ENCODE measurements at places on chromosomes 2 and 18. TPM values are rescaled to one million over a fixed set of nuclear protein-coding genes. Genes with fewer than 3 reads are reported as not detected.

- no peak for DNase-seq
Observed at GRCh38 chr2:239829326-239829725, 195.8 kb downstream of the NDUFA10 start.

Gene TMEM200C
- total RNA-seq: 0.55 TPM

Gene SPR
- total RNA-seq: 19.9 TPM

GRCh38 chr2:59302683-59303082 lies 1061.6 kb upstream of the FANCL start:
- DNase-seq: no peak

Gene ARHGEF4
- total RNA-seq: 133 TPM

Gene GALNT3
- 16.7 TPM for total RNA-seq

- no peak for DNase-seq
Observed at GRCh38 chr2:189583227-189584198, 2.9 kb upstream of the SLC40A1 start.

- no peak for DNase-seq
Observed at GRCh38 chr2:112480530-112481049, 1.4 kb upstream of the TTL start.

GRCh38 chr2:97546711-97547110 lies 43.0 kb downstream of the ANKRD36B start:
- DNase-seq: no peak

Gene KIF5C
- 1.3 TPM for total RNA-seq

DNA sequence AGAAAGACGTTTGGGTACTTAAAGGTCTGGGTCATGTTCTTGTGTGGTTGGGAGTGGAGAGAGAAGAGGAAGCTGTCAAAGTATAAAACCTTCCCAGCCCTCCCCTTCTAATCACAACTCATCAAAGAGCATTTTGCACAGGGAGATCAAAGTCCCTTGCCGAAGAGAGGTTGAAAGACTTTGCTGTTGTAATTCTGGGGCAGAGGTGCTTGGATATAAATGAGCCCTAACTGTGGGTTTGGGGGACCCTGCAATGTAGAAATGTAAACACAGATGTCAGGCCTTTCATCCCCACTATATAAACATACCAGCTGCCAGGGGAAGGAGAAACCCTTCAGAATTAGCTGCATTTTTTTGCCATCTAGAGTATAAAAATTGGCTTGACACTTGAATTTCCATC lies 182.1 kb downstream of the ETAA1 start:
- no peak for DNase-seq

GRCh38 chr2:96114546-96114902 lies 1.8 kb downstream of the ADRA2B start:
- DNase-seq: no peak

Gene IL18R1
- total RNA-seq: 2.0 TPM

Gene REEP1
- 0.04 TPM for total RNA-seq

DNA sequence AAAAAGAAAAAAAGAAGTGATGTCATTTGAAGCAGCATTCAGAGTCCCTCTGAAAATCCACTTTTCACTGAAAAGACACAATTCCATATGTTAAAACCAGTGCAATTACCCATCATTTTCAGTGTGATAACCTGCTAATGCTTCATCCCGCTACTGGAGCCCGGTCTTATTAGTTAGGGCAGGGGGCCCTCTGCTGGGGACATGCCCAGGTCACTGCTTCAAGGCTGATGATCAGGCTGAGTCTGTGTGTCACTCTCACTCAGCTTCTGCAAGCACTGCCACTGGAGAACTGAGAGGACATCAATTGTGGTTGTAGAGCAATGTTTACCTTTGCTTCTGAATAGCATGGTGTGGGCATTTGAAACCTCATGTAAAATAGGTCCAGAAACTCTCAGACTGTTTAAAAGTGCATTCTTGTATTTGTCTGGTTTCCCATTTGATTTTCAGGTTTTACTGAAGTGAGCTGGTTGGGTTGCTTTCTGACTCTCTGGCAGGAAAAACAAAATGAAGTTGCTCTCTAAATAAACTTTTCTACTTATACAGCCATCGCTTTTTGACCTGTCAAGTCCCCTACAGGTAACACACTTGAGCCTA lies 49.2 kb upstream of the NXPH2 start:
- DNase-seq: no peak

Gene GRB14
- 0.13 TPM for total RNA-seq

DNA sequence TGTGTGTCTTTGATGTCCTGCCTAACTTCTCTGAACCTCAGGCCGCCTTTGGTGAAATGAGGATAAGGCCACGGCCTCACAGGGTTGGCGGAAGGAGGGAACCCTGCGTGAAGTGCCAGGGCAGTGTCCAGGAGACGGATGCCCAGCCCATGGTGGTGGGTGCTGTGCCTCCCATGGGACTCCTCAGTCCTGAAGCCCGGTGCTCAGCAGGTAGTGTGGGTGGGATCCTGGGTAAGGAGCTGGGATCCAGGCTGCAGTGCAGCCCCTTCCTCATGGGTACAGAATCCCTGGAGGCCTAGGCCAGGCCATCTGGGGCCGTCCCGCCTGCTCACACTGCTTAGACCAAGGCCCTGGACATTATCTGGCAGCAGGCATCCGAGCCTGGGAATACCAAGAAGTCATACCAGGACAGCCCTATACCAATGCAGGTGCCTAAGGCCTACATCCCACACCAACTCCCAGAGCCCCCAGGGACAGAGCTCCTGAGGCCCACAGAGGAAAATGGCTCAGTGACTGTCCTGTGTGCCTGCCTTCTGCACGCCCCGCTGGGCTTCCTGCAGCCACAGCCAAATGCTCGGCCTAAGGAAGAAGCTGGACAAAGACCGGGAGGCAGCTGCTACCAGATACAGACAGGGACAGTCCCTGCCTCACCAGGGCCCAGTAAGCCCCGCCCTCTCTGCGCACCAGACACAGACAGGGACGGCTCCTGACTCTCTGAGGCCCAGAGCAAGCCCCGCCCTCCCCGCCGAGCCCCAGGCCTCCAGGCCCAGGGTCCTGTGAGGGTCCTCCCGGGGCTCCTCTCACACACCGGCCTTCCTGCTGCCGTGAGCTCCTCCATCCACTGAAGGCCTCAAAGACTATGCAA lies 78.0 kb downstream of the NDUFA10 start:
- DNase-seq: no peak

DNA sequence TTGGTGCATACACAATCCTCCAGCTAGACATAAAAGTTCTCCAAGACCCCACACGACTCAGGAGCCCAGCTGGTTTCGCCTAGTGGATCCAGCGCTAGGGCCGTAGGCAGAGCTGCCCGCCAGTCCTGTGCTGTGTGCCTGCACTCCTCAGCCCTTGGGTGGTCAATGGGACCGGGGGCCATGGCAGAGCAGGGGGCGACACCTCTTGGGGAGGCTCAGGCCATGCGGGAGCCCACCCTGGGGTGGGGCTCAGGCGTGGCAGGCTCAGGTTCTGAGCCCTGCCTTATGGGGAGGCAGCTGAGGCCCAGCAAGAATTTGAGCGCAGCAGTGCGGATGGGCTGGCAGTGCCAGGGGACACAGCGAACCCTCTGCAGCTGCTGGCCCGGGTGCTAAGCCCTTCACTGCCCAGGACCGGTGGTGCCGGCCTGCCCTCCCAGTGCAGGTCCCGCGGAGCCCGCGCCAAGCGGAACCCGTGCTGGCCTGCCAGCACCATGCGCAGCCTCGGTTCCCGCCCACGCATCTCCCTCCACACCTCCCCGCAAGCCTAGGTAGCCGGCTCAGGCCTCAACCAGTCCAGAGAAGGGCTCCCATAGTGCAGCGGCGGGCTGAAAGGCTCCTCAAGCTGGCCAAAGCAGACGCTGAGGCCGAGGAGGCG lies 1566.6 kb upstream of the SLC39A10 start:
- DNase-seq: no peak

DNA sequence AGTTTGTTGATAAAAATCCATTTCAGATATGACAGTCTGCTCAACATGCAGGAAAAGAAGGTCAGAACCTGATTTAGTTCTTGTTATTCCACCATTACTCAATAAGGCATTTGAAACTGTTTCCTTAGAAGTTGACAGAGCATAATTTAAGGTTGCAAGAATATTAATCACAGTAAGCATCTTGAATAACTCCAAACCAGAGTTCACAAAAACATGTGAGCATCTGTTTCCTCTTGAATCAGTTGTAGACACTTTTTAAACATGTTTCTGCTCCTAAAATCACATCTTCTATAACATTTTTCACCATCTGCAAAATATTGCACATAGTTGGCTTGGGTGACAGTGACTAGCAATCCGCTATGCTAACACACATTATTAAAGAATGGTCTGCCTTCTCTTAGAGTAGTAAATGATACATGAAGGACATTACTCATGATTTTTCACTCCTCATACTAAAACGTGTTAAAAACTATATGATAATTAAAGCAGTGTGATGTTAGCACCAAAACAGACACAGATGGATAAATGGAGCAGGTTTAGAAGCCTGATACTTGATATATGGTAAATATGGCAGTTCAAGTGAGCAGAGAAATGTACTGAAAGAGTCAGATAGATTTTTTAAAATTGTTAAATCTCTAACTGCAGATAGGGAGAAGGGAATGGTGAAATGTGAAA lies 30.3 kb downstream of the AKAIN1 start:
- no peak for DNase-seq
